ENCODE measurements at places on chromosomes 1 and 21.

DNA sequence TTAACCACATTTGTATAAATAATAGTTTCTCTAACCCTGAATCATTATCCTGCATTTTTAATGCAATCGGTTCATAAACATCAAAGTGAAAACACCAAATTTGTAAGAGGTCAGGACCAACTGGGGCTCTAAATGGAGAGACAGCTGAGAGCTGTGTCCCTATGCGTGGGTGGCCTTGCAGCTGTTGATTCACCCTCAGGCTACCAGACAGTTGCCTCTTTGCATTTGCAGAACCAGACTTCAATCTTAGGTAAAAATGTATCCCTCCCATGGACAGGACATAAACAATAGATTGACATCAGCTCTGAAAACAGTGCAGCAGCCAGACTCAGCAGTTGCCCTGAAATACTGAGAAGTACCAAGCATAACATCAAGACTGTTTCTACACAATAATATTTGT, 8.8 kb upstream of the TGFB2 start:
- DNase-seq = no peak

- DNase-seq = no peak
Measured at GRCh38 chr1:56304975-56305374, 274.4 kb downstream of the PLPP3 start.

- no peak for DNase-seq
Measured at GRCh38 chr1:52059321-52059720, 3.2 kb downstream of the BTF3L4 start.

GRCh38 chr1:222006715-222007114, 264.8 kb upstream of the DUSP10 start:
- DNase-seq = no peak

DNA sequence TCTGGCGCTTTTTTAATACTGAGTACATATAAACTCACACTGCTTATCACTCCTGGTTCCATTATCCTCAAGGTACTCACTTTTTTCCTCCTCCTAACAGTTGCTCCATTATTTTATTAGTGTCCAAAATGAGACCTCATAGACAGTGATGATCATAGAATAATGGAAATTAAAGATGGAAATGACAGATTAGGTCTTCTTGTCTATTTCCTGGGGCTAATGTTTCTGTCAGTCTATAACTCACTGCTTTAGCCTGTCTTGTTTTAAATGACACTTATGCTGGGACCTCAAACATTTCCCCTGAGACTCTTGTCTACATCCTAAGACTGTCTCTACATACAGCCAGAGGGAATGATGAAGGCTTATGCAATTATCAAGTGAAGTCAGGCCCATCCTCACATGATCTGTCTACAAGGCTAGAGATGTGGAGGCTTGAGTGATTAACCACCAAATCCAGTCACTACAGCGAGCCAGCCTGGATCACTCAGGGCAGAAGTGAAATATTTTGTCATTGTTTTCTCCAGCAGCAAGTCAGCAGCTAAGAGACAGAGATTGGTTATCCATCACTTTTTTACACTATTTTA, 152.1 kb downstream of the ASTN1 start:
- DNase-seq = no peak

- no peak for DNase-seq
Measured at GRCh38 chr1:65001231-65001792, 35.0 kb upstream of the JAK1 start.

DNA sequence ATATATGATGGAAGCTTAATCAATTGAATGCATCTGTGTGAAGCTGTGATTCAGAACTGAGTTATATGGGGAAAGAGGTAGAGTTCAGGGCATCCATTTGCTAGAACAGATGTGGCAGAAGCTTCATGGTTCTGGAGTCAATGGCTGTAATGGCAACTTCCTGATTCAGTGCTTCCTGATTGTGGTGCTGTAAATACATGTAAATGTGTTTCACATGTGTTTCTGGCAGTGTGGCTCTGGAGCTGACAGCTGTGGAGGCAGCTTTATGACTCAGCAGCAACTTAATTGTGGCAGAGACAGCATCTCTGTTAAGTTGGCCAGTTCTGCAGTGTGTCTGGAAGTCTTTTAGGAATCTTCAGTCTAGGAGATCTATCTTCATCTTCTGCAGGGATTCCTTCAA, 226.6 kb upstream of the ZRANB2 start:
- DNase-seq = no peak

DNA sequence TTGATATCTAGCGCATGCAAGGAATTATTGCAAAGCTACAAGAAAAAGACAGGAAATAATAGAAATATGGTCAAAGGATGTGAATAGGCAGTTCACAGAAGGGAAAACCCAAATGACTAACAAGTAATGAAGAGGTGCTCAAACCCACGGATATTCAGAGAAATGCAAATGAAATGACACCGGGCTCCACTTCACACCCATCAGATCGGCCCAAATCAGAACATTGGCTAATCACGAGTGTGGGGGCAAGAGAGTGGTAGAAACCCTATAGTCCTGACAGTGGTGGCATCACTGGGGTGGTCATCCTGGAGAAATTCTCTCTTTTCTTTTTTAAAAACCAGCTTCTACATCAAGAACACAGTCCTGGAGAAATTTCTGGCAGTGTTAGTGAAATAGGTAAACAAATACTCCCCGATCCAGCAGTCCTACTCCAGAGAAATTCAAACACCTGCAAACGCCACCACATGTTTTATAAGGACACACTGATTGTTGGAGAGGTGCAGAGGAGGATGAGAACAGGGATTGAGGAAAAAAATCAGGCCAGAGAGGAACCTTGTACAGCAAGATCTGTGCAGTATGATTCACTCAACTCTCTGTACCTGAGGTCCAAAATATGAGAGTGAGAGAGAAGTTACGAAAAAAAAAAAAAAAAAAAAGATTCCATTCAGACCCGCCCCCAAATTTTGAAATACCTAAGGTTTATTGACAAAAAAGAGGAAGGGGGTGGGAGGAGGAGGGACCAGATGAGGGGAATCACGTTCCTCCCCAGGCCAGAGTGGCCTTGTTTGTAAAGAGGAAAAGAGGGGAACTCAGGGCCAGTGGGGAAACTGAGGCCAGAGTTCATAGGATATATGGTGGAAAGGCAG, 9.2 kb upstream of the TNFRSF1B start:
- DNase-seq = no peak

GRCh38 chr1:33366762-33367484, 46.0 kb upstream of the A3GALT2 start:
- DNase-seq = no peak

GRCh38 chr1:228818928-228819630, 83.8 kb downstream of the RHOU start:
- DNase-seq = no peak

DNA sequence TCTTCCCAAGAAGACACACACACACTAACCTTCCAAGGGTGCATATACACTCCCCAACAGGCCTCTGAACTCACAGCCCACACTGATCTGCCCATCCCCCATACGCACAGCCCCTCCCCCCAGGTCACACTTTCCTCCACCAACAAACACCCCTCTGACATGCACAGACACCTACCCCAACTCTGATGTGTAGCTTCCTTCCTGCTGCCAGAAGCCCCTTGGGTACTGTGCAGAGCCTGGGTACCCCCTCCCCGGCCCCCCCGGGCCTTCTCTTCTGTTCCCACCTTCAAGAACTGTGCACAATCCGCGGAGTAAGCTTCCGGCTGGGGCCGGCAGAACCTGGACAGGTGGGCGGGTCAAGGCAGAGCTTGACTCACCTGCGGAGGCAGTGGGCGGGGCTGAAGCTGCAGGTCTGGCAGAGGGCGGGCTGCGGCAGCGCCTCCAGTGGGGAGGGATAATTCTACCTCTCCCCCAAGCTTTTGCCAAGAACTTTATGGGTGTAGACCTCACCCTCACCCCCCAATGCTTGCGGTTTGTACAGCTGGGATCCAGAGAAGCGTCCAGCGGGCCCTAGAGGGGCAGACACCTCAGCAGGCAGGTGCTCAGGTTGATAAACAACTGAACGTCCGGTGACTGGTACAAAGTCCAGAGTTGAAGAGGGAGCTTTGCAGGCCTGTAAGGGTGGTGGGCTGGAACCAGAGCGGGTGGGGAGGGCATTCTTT, at the start of gene C1orf210:
Gene C1orf210, minus strand, starts transcription at position 313 of the 722 bp plus-strand sequence. CDS start 2,311 bp downstream, outside the sequence.
- DNase-seq = no peak

- DNase-seq = no peak
Measured at GRCh38 chr1:230588323-230588746, 53.9 kb upstream of the COG2 start.

DNA sequence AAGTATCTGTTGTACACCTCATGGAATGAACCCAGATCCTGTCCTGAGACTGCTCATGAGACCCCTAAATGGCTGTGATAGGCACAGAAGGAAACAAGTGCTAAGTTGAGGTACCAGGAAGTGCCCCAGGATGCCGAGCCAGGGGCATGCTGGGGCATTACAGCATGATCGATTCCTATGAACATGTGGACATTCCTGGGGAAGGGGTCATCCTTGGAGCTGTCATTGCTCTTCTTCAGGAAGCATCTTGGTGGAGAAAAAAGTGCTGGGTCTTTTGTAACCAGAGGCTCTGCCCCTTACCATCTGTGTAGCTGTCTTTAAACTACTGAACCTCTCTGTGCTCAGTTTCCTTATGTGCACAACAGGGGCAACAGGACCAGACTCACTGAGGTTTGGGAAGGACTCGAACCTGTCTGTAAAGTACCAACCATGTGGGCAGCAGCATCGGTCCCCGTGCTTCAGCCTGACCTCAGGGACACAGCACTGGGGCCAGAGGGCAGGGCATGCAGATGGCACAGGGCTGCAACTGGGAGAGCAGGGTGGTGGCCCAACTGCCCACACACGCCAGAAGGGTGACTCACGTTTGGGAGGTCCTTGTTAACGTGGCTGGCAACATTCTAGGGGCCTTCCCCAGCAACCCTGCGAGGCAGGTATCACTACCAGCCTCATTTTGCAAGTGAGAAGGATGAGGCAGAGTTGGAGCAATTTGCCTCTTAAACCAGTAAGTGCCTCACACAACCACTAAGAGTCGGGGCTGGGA, 142.3 kb upstream of the EDN2 start:
- DNase-seq = no peak

DNA sequence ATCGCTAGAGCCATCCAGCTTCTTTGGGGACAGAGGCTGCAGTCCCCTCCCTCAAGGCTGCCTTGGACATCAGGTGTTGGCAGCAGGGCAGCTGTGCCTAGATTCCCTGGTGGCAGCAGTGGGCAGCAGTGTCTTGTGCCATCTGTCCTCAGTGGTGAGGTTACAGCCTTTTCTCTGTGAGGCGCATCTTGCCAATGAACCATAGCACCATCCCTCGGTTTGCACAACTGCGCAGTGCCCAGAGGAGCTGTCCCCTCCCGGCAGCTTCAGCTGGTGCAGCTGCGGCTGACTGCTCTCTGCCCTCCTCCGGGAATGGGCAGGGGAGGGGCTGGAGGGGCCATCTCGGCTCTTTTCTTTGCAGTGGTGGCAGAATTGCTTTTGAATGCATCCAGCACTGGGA, 59.0 kb upstream of the C8B start:
- DNase-seq = peak; percentile 66

GRCh38 chr1:192445839-192446489, 129.2 kb downstream of the RGS21 start:
- peak; percentile 53 for DNase-seq

DNA sequence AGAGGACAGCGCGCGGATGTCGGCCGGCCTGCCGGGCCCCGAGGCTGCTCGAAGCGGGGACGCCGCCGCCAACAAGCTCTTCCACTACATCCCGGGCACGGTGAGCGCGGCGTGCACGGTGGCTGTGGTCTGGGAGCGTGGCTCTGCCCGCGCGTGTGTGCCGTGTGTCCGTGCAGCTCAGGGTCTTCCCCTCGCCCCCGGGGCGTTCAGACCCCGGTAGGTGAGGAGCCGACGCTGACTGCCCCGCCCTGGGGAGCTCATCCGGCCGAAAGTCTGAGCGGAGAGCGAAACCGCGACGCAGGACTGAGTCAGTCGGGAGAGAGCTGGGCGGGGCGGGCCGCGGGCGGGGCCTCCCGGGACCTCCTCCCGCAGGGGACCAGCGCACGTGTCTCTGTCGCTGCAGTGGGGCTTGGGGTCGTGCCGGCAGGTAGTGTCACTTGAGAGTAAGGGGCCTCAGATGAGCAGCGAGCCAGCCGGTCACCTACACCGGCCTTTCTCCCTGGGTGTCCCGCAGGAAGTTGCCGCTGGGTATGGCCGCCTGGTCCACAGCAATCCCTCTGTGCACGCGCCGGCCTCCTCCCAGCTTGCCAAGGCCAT, 520 bp downstream of the PLEKHN1 start:
- no peak for DNase-seq

DNA sequence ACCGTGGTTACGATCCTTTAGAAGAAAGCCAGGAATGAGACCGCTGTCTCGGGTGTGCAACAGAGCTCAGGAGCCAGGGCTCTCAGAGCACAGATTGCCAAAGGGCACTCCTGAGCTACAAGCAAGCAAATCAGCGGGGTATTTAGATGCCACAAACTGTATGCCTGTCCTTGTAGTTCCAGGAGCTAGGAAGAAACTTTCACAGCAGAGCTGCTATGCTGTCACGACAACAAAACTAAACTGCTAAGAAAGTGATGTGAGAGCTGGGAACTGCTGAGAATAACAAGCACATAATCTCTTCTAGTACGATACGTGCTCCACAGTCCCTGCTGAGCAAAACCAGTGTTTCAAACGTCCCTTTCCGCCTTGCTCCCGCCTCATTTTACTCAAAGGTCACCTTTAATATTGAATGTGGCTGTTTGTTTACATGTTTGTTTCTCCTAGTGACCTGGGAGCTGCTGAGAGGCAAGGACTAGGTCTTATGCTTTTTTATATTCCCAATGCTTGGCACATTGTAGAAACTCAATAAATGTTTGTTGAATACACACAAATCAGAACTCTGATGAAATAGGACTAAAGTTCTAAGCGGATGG, 14.7 kb downstream of the GREM2 start:
- no peak for DNase-seq

- no peak for DNase-seq
Measured at GRCh38 chr1:203116091-203116820, 11.3 kb upstream of the ADORA1 start.

- no peak for DNase-seq
Measured at GRCh38 chr1:194866153-194866552, 1679.7 kb upstream of the B3GALT2 start.

- no peak for DNase-seq
Measured at GRCh38 chr1:48917901-48918603, 141.4 kb upstream of the BEND5 start.

- DNase-seq = no peak
Measured at GRCh38 chr1:12531179-12531499, 86.9 kb downstream of the DHRS3 start.

- DNase-seq = no peak
Measured at GRCh38 chr1:165483412-165483811, 38.5 kb upstream of the RXRG start.

DNA sequence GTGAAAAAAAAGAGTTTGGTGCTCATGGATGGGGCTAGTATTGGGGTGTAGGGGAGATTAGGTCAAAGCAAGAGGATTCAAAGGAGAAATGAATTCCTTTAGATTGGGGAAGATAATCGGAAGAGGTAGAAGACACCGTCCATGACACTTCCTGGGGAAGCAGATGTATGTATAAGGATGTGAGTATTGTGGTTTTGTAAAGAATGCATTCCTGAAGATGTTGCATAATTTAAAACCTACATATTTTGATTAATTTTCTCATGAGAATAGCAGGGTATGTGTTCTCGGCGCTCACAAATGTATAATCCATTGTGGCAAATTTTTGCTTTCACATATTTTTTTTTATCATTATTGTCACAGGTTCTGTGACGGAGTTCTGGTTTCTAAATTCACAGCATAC, 5.5 kb upstream of the LGALS8 start:
- no peak for DNase-seq

GRCh38 chr1:218521414-218522169, 176.5 kb downstream of the TGFB2 start:
- peak; percentile 10 for DNase-seq

GRCh38 chr21:44759628-44760285, 41.9 kb downstream of the UBE2G2 start:
- DNase-seq = no peak
